ENCODE measurements at places on chromosomes 16 and 17. TPM values are rescaled to one million over a fixed set of nuclear protein-coding genes. Genes with fewer than 3 reads are reported as not detected.

DNA sequence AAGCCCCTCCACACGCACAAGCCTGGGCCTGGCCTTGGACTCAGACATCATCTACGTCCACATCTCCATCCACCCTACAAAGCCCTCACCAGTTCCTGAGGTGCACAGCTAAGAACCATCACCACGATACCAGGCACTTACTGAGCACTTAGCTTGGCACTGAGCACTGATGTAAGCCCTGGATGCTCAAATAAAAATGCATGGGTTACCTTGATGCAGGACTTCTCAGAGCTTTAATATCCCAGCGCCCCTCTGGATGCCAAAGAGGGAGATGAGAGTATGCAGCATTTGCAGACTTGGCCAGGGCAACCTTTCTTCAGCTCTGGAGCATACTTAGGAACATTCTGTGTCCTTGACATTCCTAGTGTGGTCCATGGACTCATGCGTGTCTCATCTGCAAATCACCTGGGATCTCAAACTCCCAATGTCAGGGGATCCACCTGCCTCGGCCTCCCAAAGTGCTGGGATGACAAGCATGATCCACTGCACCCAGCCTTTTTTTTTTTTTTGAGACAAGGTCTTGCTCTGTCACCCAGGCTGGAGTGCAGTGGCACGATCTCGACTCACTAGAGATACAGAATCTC, 69.8 kb downstream of the RAB11FIP4 start:
- DNase-seq: no peak

DNA sequence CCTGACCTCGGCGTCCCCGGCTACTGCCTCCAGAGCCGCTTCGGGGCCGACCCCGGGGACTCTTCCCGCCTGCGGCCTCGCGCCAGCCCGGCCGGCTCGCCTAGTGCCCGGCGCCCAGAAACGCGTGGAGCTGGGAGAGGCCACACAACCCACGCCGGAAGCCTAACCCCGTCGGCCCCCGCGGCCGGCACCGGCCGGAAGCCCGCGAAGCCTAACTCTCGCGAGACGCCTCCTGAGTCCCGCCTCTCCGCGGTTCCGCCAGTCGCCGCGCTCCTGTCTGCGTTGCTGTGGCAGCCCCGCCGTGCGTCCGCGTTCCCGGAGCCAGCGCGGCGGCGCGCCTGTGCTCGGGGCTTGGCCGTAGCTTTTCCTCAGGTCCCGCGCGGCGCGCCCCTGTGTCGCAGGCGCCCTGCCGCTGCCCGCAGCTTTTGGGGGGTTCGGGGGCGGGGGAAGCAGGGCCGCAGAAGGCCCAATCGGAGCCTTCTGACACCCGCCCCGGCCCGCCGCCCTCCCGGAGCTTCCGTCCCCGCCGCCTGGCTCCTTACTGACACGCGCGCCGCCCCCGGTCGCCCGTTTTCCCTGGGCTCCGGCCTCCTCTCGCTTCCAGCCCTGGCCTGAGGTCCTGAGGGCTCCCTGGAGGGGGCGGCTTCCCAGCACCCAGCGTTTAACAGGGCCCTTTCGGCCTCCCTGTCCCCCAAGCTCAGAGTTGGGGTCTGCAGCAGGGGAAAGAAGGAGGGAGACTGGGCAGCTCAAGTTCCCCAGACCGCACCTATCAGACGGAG, 21.7 kb downstream of the NPTX1 start:
- DNase-seq: peak; percentile 66

The SNAI3 gene
- total RNA-seq: 0.12 TPM

DNA sequence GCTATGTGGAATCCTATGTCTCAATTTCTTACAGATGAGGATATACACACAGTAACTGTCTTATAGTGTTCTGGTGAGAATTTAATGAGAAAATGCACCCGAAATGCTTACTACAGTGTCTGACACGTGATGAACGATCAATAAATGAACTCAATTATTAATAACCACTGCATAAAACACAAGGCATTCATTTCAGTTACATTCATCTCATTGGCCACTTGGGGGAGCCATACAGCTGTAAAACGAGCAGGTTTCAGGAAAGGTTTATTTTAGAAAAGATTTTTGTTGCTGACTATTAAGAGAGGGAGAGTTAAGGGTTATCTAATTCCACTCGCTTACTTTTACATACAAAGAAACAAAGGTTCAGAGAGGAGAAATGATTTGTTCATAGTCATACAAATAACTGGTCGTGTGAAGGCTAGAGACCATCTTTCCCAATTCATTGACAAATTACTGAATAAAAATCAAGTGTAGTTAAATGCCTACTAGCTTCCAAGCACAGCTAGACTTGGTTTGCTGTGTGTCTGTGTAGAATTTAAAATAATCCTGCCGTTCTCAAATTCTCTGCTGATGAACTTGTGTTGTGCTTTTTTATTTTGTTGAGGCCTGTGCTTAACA, 160.1 kb downstream of the MAP2K4 start:
- peak; percentile 14 for DNase-seq

DNA sequence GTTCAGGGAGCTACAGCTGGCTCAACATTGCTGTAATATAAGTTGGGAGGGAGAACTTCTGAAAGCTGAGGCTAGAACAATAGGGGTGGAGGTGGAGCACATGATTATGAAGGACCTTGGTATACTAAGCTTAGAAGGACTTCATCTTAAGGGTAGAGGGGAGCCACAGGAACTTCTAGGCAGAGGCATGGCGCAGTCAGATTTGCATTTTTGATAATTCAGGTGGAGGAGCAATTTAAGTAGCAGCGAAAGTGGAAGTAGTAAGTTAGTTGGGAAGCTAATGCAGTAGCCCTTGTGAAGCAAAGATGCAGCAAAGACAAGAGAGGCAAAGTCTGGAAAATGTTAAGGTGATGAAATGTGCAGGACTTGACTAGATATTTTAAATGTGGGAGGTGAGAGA, 144.1 kb downstream of the SPECC1 start:
- no peak for DNase-seq

GRCh38 chr16:29909391-29909790, 9.1 kb downstream of the ASPHD1 start:
- DNase-seq: no peak

The CARHSP1 gene
- total RNA-seq: 77.0 TPM

- peak; percentile 44 for DNase-seq
These were observed 131.3 kb downstream of the NLK start for GRCh38 chr17:28173801-28174200.

GRCh38 chr16:68764862-68765261, 27.8 kb downstream of the CDH1 start:
- no peak for DNase-seq

DNA sequence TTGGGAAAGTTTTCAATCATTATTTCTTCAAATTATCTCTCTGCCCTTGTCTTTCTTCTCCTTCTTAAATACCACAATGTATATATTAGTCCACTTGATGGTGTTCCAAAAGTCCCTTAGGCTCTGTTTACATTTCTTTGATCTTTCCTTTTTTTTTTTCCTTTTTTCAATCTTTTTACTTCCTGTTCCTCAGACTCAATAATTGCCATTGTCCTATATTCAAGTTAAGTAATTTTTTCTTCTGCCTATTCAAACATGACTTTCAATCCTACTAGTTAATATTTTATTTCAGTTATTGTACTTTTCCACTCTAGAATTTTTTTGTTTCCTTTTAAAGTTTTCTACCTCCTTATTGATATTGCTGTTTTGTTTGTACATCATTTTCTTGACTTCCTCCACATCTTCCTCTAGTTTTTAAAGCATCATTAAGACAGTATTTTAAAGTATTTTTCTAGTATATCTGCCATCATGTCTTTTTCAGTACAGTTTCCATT, 15.8 kb upstream of the UQCRC2 start:
- no peak for DNase-seq

The CDT1 gene
- 10.9 TPM for total RNA-seq

The TPSD1 gene
- total RNA-seq: not detected

GRCh38 chr16:6722786-6723185, 609.9 kb upstream of the RBFOX1 start:
- no peak for DNase-seq

The SGSH gene
- 79.5 TPM for total RNA-seq

DNA sequence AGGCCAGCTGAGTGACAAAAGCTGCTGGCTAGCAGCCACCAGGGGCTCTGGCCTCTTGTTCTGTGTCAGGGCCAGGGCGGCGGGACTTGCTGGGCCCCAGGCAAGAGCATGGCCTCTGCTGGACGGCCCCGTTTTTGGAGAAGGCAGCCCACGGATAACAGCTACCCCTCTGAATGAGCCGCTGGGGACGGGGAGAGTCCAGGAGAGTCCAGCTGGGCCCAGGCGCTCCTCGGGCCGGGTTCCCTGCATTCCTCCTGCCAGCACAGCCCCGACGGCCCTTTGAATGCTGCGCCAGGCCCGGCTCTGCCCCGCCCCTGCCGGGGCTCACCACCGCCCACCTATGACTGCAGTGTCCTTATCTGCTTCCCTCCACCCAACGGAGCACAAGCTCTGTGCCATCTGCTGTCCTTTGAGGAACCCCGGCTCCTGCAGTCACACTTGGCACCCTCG, 33.4 kb downstream of the SLC7A5 start:
- DNase-seq: no peak

GRCh38 chr16:23424292-23424958, 28.6 kb downstream of the COG7 start:
- DNase-seq: no peak

The NQO1 gene
- 558 TPM for total RNA-seq

DNA sequence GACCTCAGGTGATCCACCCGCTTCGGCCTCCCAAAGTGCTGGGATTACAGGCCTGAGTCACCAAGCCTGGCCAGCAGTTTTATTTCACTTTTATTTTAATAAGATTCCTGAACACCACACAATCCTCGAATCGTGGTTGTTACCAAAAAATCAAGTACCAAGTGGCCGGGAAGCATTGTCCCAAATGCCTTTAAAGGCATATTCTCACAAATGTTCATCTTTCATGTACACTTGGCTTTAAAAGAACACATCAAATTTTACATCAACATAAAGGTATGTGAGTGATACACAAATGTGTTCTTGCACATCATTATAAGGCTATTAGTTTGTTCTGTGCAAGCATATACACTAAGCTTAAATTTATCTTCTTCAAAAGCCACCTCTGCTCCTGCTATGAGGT, 8.1 kb upstream of the MYH11 start:
- no peak for DNase-seq

The FDXR gene
- total RNA-seq: 38.6 TPM

DNA sequence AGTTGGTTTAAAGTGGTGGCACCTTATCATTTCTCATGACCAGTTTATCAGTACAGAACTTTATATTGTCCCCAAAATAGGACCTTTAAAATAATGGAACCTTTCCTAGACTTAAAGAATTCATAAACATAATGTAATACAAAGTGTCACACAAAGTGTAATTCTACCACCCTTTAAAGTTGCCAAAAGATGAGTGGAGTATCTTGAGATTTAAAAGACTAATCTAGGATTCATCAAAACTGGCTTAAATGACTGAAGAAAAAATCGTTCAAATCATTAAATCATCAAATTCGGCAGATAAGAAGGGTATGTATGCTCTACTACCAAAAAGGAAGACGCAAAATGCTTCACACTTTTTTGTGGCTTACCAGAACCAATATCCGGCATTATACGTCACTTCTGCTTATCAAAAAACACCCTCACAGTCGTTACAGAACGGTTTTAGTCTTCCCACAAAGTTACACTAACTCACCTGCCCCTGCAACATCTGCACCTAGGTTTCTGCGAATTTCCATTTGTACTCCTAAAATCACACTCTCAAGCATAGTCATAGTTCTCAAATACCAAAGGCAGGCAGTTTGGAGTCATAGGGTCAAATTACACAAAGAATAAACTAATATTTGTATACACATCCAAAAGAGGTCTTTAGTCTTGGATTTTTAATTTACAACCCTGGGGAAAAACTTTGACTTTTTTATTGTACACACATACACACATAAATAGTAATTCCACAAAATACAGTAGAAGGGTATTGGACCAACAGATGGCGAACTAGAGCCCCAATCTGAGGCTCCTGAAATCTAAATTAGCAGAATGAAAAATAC, 1.4 kb upstream of the KANSL1 start:
- no peak for DNase-seq

Measured in glomerular endothelial cell (primary cell).